ENCODE measurements at places on chromosomes 12 and 14. TPM values are rescaled to one million over a fixed set of nuclear protein-coding genes. Genes with fewer than 3 reads are reported as not detected.

The LRTM2 gene
- total RNA-seq: 0.48 TPM

The POLE2 gene
- total RNA-seq: 12.9 TPM

The SLC38A4 gene
- 9.4 TPM for total RNA-seq

The AQP6 gene
- total RNA-seq: not detected

The ANKS1B gene
- 10.1 TPM for total RNA-seq

The SLCO1A2 gene
- total RNA-seq: 14.7 TPM

The PRH2 gene
- not detected for total RNA-seq

The MUCL1 gene
- not detected for total RNA-seq

The DCN gene
- total RNA-seq: not detected

The LRRC10 gene
- not detected for total RNA-seq

The SYCP3 gene
- not detected for total RNA-seq

The SMARCC2 gene
- total RNA-seq: 207 TPM

The CFAP54 gene
- 5.9 TPM for total RNA-seq

The POTEM gene
- not detected for total RNA-seq

The PRICKLE1 gene
- 43.2 TPM for total RNA-seq

The PLBD2 gene
- total RNA-seq: 48.0 TPM

The PRKD1 gene
- total RNA-seq: 29.9 TPM

The TMPRSS12 gene
- not detected for total RNA-seq

The MGAT4C gene
- total RNA-seq: 0.22 TPM

The MYF5 gene
- total RNA-seq: not detected

The OR4E2 gene
- not detected for total RNA-seq

The PYGL gene
- total RNA-seq: 15.3 TPM

The WNT1 gene
- not detected for total RNA-seq

The OLR1 gene
- not detected for total RNA-seq

The RILPL2 gene
- total RNA-seq: 2.8 TPM

The KRT83 gene
- total RNA-seq: not detected

The BCL11B gene
- 2.3 TPM for total RNA-seq

The OTOGL gene
- 0.31 TPM for total RNA-seq

The DEPDC4 gene
- total RNA-seq: 4.3 TPM

The FAM186B gene
- total RNA-seq: 0.24 TPM

The NDRG2 gene
- 58.6 TPM for total RNA-seq

The TSHR gene
- 0.24 TPM for total RNA-seq
